ENCODE measurements at places on chromosomes 5 and 9.

DNA sequence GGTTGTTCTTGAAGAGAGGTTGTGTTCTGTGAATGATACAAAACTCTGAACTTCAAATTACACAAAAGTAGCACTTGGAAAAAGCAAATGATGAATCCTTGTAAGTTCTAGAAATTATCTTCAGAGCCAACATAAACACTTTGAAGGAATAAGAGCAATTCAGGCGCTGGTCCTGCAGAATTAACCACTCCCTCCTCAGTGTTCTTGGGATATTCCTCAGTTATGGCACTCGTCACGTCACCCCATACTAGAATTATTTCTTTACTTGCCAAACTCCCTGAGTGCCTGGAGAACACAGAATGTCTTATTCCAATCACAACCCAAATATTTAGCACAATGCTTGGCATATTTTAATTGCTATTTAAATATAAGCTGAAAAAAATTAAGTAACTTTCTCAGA, 126.3 kb downstream of the EFNA5 start:
- no peak for DNase-seq

GRCh38 chr9:115164511-115164974, 46.6 kb upstream of the TNC start:
- no peak for DNase-seq

DNA sequence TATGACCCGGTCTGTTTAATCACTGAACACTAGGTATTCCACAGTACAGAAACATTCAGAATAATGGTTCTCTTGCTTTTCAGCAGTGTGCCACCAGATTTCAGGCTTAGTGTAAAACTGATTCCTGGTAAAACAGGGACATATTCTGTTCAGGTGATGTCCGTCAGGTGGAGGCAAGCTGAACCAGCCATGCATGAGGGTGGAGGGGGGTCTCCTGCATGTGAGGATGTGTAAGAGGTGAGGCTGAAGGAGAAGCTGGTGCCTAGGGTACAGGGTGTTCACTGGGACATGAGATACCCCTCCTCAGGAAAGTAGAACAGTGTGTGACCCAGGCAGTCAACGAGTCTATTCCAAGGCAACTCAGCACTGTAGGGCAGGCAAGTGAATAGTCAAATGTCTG, 563.9 kb downstream of the BNC2 start:
- DNase-seq: no peak

- no peak for DNase-seq
These were observed 48.9 kb downstream of the FAM174A start for GRCh38 chr5:100584069-100584468.

DNA sequence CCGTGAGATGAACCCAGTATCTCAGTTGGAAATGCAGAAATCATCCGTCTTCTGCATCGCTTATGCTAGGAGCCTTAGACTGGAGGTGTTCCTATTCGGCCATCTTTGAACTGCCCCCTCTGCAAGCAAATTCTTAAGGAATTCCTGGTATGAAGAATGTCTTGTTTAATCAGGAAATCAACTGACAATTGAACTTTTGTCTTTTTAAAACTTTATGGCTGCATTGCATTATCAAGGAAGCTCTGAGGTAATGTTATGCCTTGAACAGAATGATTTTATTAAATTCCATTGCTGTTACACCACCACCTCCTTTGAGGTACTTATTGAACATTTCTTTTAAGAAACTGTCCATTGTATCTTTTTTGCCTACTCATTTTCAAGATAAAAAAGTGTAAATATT, 1915.7 kb upstream of the CDH9 start:
- no peak for DNase-seq

GRCh38 chr5:168055141-168055683, 236.2 kb upstream of the WWC1 start:
- no peak for DNase-seq

DNA sequence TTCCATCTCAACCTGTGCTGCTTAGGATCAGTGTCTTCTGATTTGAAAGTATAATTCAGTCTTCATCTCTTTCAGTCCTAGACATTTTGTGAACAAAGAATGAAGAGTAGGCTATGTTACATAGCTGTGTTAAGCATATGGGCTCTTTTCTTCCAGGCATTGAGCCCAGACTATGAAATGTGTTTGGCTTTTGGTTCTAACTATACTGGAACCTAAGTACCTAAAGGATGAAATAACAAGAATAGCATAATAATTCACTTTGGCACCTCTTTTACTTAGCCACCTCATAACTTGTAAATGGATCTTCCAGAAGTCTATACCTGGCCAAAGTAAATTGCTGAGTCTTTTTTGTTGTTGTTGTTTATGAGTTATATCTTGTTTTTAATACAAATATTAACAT, 71.4 kb downstream of the SLF1 start:
- no peak for DNase-seq

DNA sequence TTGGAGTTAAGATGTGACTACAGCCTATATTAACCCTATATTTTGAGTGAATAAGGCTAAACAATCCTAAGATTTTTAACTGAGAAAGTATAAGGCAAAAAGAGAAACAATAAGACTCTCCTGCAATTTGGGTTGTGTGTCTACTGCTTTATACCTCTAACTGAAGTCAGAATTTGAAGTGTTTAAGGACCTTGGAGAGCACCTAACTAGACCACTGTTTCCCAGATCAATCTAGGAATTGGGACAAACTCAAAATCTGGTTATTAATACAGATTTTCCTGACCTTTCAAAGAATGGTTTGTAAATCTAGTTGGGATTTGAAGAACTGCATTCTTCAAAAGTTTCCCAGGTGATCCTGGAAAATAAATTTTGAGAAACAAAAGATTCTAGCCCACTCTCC, 42.1 kb downstream of the GABRA1 start:
- no peak for DNase-seq

GRCh38 chr9:138020120-138020794, 142.7 kb downstream of the CACNA1B start:
- no peak for DNase-seq

- no peak for DNase-seq
These were observed 30.2 kb downstream of the SLC6A3 start for GRCh38 chr5:1415059-1415425.

DNA sequence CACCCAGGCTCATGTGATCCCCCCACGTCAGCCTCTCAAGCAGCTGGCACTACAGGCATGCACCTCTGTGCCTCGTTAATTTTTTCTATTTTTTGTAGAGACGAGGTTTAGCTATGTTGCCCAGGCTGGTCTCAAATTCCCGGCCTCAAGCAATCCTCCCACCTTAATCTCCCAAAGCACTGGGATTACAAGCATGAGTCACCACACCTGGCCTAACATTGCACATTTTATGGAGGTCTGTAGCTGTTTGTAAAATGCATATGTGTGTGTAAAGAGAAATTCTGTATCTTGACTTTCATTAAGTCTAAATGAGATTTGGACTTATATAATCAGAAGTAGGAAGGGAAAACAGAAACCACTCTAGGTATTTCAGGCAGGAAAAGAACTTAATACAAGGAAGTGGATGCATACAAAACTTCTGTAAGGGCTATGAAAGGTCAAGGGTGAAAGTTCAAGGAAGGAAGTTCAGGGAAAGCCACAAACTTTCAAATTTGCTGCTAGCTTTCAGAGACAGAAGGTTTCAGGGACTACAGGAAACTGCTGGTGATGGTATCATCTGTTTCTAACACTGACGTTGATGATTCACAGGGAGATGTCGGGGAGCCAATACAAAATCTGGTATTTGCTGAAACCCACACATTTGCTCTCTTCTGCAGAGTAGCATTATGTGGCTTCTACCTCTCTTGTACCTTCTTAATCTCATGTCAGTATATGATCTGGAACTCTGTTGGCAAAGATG, 209.4 kb downstream of the PIK3R1 start:
- no peak for DNase-seq

GRCh38 chr5:21685522-21685921, 1167.6 kb downstream of the CDH12 start:
- no peak for DNase-seq

DNA sequence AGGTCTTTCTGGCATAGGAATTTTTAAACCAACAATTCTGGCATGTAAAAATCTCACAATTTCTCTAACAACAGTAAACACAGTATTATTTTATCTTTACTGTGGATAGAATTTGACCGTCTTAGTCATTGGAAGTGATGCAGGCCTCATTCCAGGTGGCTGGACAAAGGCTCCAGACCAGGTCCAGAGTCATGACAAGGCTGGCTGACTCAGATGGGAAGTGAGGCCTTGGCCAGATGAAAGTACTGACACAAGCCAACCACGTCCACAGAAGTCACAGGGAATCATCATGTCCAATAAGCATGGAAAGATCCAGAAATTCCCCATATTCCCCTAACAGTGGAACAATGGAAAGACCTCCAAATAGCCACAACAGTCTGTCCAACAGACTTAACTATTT, 12.4 kb downstream of the SPOCK1 start:
- DNase-seq: no peak

GRCh38 chr5:170430866-170431437, 41.8 kb upstream of the KCNMB1 start:
- DNase-seq: no peak

DNA sequence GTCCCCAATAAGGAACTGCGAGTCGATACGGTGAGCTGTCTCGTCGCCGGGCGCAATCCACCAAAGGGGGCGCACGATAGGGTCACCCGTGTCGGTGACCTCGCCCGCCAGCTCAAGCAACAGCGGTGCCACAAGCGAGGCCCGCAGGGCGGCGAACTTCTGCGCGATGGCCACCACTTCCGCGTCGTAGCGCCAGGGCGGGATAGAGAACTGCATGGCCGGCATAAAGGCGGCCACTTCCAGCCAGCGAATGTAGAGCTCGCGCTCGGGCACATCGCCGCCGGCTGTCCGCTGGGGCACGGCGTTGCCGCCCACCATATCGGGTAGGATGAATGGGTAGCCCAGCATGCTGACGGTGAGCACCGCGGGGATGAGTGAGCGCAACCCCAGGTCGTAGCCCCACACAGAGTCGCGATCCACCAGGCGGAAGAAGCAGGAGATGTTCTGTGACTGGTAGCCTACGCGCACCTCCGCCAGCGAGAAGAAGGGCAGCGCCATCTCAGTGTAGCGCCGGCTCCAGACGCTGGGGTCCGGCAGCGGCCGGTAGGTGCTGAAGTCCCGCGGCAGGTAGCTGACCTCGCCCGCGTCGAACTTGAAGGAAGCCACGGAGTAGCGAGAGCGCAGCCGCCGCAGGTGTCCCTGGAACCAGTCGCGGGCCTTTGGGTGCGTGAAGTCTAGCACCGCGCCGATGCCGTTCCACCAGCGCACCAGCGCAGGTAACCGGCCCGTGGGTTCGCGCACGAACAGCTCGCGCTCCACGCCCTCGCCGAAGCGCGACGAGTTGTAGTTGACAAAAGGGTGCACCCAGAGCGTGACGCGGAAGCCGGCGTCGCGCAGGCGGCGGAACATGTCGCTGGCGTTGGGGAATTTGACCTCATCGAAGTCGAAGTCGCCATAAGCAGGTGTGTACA, 5.5 kb downstream of the MYORG start:
- DNase-seq: no peak

DNA sequence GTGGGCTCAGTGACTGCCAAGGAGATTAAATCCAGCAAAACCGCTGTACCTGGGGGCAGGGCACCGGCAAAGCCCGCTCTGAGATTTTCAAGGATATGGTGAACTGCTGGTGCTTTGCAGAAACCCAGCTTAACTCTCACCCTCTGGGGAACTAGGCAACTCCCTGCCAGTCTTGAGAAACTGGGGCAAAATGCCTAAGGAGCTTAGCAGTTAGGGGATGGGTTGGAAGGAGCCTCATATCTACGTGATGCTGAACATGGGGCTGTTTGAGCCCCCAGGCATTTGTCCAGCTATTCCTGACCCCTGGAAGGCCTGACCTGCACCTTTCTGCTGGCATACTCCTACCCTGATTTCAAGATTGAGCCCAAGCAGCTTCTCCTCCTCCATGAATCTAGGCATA, 108.6 kb upstream of the TBC1D2 start:
- no peak for DNase-seq

DNA sequence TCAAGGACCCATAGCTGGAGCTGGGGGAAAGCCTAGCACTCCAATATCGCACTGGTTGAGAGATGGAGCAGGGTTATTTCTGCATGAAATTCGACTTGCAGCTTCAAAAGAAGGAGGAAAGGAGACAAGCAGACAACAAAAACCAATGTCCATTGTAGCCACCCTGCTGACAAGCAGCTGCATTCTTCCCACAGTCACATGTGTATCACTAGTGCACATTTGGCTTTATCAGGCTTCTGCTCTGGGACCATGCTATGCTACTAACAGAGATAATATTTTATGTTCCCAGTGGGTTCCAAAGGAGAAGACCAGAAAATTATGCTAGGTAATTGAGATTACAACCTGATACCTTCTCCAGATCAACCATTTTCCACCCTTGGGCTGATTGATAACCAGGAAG, 59.7 kb downstream of the MFAP3 start:
- no peak for DNase-seq

GRCh38 chr5:136084698-136085097, 47.9 kb upstream of the SMAD5 start:
- DNase-seq: no peak

DNA sequence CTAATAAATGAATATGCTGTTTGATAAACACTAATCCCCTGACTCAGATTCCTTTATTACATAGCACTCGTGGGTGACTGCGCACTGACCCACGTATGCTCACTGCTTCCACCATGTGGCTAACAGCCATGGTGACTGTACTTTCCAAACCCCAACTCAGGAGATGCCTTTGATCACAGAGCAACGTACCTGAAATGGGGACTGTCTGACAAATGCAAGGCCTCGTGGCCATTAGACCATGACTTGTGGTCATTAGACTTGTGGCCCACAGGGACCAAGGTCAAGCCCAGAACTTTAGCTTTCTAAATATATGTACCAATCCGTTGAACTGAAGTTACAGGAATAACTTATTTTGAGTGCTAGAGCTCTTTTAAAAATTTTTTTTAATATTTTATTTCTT, 46.6 kb downstream of the CYFIP2 start:
- peak; percentile 39 for DNase-seq

DNA sequence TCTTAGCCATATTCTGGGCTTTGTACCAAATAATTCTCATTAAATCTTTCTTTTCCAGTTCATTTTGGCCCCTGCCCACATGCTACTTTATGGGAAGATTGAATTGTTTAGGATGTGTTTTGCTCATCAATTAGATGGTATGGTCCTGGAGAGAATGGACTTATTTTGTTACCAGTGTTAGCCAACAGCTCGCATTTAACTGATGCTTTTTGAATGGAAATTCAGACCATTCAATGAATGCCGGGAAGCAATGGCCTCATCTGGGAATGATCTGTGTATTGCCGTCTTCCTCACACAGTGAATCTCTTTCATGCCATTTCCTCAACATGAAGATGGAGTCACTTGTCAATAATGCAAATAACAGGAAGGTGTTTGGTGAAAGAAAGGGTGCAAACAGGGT, 370.6 kb upstream of the PIK3R1 start:
- no peak for DNase-seq

- DNase-seq: no peak
These were observed 43.9 kb downstream of the MAP1B start for GRCh38 chr5:72151169-72151568.

- DNase-seq: no peak
These were observed 30.8 kb upstream of the RECK start for GRCh38 chr9:36005891-36006290.

- DNase-seq: no peak
These were observed 92.2 kb upstream of the SLC30A5 start for GRCh38 chr5:69001627-69002026.

GRCh38 chr9:33151007-33151557, 16.1 kb downstream of the B4GALT1 start:
- no peak for DNase-seq

GRCh38 chr9:98941946-98942523, 1.7 kb upstream of the COL15A1 start:
- no peak for DNase-seq

All from activated naive CD8-positive, alpha-beta T cell treated with anti-CD3 and anti-CD28 coated beads, Interleukin-2, amount 50 U/mL, for 16 hours (primary cell).